ENCODE measurements at places on chromosomes 1 and 21. TPM values are rescaled to one million over a fixed set of nuclear protein-coding genes. Genes with fewer than 3 reads are reported as not detected.

The MPL gene
- total RNA-seq, result not detected

The CATSPERE gene
- 1.0 TPM for total RNA-seq

The FCAMR gene
- not detected for total RNA-seq

The CBR1 gene
- 131 TPM for total RNA-seq

The ST6GALNAC5 gene
- 1.1 TPM for total RNA-seq

The ASCL5 gene
- total RNA-seq, result not detected

The DUSP10 gene
- total RNA-seq, result 29.4 TPM

The MIGA1 gene
- total RNA-seq, result 7.8 TPM

The DNAI4 gene
- total RNA-seq, result 11.8 TPM

The SLC1A7 gene
- 1.00 TPM for total RNA-seq

The HUNK gene
- total RNA-seq, result under 0.01 TPM

The NHLH1 gene
- under 0.01 TPM for total RNA-seq

Measured in smooth muscle cell of bladder (primary cell).